ENCODE measurements at places on chromosomes 4 and X. TPM values are rescaled to one million over a fixed set of nuclear protein-coding genes. Genes with fewer than 3 reads are reported as not detected.

CSAG1 gene
- total RNA-seq: not detected

SSX2 gene
- not detected for total RNA-seq

MAGEB10 gene
- total RNA-seq: not detected

BMP3 gene
- total RNA-seq: not detected

IQCM gene
- total RNA-seq: not detected

CCKAR gene
- not detected for total RNA-seq

NR0B1 gene
- total RNA-seq: not detected

PNMA5 gene
- not detected for total RNA-seq

NHS gene
- 11.3 TPM for total RNA-seq

SASH3 gene
- total RNA-seq: 140 TPM

TKTL2 gene
- not detected for total RNA-seq
